Breast epithelium (tissue), 4 donors: ENCODE measurements at places on chromosomes 2 and 18.

DNA sequence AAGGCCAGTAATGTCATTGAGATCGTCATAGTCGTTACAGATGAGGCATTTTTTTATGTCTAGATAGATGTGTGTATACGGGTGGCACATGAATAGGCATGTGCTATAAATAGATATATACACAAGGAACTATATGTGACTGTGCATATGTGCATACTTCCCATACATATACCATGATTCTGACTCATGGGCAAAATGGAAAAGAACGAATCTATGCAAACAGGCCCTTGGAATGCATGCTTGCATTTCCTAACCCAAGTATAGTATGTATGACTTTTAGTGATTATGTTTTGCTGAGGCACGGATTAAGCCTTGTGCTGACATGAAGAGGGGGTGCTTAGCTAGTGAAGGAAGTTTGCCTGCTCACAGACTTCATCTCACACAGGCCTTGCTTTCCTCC, 111.7 kb downstream of the BCL11A start:
- no peaks in the 10 kb centered on the region for H3K4me1 ChIP-seq
- H3K27ac ChIP-seq: no peak overlapping the region
- no peaks in the 10 kb centered on the region for H3K36me3 ChIP-seq
- H3K4me3 ChIP-seq: no peak overlapping the region
- no peaks in the 10 kb centered on the region for H3K27me3 ChIP-seq
- DNase-seq: no peak

DNA sequence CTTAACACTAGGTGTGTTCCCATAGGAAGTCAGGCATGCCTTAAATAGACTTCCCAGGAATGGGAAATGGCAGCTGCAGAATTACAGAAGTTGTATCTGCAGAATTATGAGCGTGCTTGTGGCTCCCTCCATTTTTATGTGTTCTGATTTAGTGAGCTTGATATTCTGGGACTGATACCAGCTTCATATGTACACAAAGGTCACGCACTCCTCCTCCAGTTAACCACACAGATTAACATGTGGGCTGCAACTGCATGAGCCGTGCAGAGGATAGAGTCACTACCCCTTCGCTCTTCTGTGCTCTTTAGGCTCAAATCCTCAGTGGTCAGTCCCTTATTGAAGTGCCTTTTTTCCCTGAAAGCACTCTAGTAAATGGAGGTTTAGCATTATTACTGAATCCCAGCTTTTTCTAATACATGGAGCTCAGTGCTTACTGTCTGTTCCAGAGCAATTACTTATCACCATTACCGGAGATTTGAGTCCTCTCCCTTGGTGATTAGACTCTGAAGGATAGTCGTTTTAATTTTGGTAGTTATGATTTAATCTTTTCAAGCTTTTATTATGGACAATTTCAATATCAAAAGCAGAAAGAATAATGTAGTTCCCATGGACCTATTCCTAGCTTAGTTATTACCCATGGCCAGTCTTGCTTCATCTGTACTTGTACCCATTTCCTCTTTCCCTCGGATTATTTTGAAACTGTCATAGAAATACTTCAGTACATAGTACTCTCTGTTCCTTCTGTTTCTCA, 238.3 kb downstream of the PRKCE start:
- no peaks in the 10 kb centered on the region for H3K27me3 ChIP-seq
- H3K36me3 ChIP-seq: no peaks in the 10 kb centered on the region
- peaks cover 5% of the 10 kb centered on the region for H3K4me1 ChIP-seq
- no peak for DNase-seq

GRCh38 chr2:15702452-15702851, 110.8 kb downstream of the DDX1 start:
- H3K27me3 ChIP-seq: no peaks in the 10 kb centered on the region
- no peaks in the 10 kb centered on the region for H3K4me1 ChIP-seq
- H3K36me3 ChIP-seq: no peaks in the 10 kb centered on the region
- no peak for DNase-seq

DNA sequence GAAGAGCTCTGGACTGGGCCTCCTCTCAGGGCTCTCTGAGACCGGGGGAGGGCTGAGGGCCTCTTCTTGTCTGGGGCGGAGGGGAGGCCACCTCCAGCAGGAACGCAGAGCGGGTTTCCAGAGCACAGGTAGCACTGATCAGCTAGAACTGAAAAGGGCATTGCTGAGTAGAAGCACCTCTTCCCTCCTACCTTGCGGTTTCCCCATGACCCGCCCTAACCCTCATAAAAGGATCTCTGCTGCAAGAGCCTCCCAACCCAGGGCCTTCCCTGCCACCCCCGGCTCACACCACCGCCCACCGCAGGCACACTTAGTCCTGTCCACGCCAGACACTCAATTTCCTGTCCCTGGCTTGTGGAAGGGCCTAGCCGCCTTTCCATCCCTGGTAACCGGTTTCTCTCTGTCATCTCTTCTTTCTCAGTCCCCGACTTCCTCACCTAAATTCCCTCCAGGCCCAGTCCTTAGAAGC, 966 bp downstream of the ADCY3 start:
- DNase-seq: no peak
- H3K4me1 ChIP-seq: no peaks in the 10 kb centered on the region
- H3K4me3 ChIP-seq: peak overlapping the region; percentile 70
- no peaks in the 10 kb centered on the region for H3K36me3 ChIP-seq
- no peaks in the 10 kb centered on the region for H3K27me3 ChIP-seq

DNA sequence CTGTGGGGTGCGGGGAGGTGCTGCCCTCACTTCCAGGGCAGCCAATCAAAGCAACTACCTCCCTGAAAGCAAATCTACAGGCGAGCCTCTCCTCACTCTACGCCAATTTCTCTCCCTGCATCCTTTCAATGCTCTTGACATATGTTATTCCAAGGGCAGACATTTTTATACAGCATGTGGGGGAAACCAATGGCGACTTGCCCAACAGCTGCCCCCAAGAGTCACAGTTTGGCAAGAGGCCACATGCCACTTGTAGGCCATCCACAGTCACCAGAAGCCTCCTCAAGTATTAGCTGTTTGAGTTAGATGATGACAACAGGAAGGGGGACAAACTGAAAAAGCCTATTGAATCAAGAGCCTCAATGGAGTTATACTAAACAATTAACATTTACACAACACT, 114.6 kb downstream of the MYO5B start:
- H3K27me3 ChIP-seq: no peaks in the 10 kb centered on the region
- DNase-seq: no peak
- H3K4me1 ChIP-seq: no peaks in the 10 kb centered on the region
- no peaks in the 10 kb centered on the region for H3K36me3 ChIP-seq
